CD4-positive, alpha-beta T cell treated with Interleukin-12 subunit alpha and Interleukin-12 subunit beta, for 1 hour (primary cell): ENCODE measurements at places on chromosomes 7 and 10.

DNA sequence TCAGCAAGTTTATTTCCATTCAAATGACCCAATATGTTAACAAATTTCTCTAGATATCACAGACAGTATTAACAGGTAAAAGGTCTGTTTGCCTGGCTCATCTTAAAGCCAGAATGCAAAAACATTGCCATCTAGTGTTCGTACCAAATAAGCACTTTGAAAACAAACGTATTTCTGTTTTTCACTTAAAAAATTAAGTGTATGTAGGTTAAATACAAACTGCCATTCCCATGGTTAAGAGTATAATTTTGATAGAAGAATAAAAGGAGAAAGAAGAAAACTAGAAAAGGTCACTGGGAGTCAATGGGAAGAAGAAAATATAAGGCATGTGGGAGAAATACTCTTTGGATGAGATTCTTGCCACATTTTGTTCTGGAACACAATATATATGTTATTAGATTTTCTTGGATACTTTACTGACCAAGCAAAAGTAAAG is 51.0 kb downstream of the ORC5 start:
- peak; percentile 14 for DNase-seq

GRCh38 chr7:42342381-42342780 is 105.4 kb upstream of the GLI3 start:
- DNase-seq: no peak

DNA sequence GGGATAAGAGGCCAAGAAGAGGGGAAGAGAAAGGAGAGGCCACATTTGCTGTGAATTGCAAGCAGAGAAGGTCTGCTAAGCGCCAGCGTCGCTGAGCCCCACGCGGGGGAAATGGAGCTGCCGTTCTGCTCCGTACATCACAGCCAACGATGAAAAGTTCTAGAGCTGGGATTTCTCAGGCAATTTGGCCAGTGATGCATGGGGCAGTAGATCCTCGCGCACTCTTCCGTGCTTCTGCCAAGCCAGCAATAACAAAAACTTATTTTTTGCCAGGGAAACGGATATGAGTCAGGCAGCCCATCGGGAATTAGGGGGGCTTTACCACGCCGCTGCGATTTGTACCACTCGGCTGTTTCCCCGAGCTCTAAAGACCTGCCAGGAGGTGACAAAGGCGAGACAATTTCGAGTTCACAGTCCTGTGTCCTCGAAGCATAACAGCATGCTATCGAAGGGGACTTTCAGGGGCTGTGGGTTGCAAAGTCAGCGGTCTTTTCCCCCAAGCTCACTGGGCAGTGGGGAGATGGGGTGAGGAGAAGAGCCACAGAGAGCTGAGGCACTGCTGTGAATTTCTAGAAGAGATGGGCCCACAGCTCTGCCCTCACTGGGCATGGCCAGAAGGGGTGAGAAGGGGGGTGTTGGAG is 30.0 kb upstream of the SLF2 start:
- DNase-seq: no peak

DNA sequence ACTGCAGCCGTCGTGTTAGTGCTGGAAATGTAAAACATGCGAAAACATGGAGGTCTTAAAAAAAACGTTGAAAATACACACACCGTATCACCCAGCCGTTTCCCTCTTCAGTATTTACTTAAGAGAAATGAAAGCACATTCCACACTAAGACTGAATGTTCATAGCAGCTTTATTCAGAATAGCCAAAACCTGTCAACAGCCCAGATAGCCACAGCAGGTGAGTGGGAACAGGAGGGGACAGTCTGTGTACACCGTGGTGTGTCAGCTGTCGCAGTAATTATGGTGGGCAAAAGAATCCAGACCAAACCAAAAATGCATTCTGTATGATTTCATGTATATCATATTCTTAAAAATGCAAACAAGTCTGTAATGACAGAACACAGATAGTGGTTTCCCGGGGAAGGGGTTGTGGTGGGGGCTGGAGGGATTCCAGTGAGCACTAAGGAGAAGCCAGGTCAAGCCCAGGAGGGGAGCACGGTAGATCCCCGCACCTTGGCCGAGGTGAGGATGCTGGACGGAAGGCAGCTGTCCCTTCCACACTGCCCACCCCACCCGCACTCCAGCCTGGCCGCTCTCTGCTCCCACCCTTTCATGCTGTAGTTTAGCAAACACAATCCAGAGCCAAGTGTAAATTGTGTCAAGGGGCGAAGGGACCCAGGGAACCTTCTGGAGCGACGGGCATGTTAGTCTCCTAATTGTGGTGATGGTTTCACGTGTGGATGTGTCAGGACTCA is 123.6 kb downstream of the NKX6-2 start:
- DNase-seq: no peak

GRCh38 chr10:104657457-104657856 is 16.4 kb downstream of the SORCS3 start:
- no peak for DNase-seq

- DNase-seq: no peak
Observed at GRCh38 chr10:20648263-20648874, 248.7 kb downstream of the NEBL start.

- DNase-seq: no peak
Observed at GRCh38 chr7:116348346-116348745, 138.0 kb downstream of the TES start.

DNA sequence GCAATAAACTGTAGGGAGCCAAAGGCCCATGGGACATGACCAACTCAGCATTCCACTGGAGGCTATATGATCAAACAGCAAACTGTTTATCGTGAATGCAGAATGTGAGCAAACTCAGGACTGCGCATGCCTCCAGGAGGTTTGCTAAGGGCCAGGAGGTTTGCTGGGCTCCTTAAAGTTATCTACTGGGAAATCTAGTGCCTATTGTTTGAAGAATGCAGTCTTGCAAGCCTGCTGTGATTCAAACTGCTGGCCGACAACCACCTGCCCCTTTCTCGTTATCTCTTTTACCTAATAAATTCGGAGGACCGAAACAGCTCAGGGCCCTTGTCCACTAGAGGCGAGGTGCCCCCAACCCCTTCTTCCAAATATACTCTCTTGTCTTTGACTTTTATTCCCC is 404.1 kb downstream of the KCNMA1 start:
- no peak for DNase-seq

GRCh38 chr10:27253576-27253975 is 13.0 kb upstream of the ACBD5 start:
- DNase-seq: no peak

GRCh38 chr7:139230023-139230422 is 1.0 kb upstream of the UBN2 start:
- DNase-seq: no peak

- no peak for DNase-seq
Observed at GRCh38 chr10:80199828-80200227, 5.5 kb downstream of the ANXA11 start.

DNA sequence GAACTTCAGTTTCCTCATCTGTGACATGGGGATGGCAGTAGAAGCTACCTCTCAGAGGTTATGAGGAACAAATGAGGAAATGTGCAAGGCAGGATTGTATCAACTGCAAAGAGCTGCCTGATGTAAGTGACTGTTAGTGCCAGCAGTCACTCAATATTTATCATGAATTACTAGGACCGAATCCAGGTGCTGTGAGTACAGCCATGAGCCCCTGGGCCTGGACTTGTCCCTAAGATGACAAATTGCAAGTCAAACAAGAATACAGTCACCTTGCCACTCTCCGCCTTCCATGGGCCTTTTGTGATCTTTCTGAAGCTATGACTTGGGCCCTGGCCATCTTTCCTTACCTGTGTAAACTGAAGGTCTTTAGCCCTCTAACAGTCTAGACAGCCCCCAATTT is 27.7 kb upstream of the TLX1 start:
- DNase-seq: no peak

DNA sequence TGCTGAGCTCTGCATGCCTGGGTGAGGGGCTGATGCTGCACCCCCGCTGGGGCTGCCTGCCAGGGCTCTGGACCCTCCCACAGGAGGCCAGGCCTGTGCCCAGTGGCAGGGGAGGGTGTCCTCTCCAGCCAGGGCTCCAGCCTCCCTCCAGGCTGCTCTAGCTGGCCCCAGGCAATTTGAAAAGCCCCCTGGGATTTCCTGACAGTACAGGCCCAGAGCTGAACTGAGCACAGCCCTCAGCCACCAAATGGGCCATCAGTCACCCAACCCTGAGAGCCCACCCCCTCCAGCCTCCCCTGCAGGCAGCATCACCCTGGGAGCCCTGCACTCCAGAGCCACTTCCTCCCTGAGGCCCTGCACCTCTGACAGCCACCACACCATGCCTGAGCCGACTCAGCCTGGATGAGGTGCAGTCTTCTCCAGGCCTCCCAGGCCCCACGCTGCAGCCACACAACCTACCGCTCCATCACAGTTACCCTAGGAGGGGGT is 101.8 kb upstream of the RET start:
- DNase-seq: no peak

DNA sequence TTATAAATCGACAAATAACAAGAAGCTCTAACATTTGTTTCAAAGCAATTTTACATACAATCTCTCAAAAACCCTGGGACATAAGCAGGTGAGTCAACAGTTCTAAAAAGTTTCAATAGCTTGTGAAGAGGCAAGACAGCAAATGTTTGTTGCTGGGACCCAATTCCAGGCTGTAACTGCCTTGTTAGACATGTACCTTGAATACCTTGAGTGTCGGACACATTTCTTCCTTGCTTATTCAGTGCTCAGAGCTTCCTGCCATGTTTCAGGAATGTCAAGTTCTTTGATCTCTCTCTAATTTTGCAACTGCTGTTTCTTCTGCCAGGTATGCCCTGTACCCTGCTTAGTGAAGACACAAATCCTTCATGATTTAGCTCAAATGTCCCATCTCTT is 5.1 kb downstream of the CH25H start:
- no peak for DNase-seq

DNA sequence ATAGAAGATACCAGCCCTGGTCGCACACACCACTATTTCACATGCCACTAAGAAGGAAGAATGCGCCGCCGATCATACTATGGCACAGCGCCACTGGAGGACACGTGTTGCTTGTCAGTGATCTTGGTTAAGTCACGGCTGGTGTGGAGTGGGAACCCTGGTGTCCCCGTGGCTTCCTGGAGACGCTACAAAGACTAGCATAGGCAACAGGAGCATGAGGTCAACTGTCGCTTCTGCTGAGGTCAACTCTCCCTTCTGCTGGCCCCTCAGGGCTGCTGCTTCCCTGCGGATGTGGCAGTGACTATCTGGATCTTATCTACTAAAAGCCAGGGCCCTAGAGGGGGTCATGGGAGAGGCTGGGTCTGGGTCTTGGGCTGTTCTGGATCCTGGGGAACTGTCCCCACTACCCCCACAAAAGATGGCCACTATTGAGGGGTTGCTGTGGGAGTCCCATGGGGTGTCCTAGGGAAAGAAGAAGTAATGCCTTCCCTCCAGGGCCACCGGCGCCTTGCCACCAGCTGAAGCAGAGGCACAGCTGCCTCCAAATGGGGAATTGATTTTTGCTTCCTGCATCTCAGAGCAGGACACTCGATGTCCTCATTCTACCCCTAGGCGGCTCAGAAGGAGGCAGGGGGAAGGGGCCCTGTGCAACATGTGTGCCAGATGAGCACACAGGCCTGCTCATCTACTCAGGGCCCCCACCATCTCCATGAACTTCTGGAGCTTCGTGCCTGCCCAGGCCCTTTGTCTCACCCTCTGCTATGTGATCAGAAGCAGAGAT is 76.6 kb upstream of the PPIF start:
- DNase-seq: no peak

- no peak for DNase-seq
Observed at GRCh38 chr10:17059197-17059688, 70.4 kb downstream of the CUBN start.

DNA sequence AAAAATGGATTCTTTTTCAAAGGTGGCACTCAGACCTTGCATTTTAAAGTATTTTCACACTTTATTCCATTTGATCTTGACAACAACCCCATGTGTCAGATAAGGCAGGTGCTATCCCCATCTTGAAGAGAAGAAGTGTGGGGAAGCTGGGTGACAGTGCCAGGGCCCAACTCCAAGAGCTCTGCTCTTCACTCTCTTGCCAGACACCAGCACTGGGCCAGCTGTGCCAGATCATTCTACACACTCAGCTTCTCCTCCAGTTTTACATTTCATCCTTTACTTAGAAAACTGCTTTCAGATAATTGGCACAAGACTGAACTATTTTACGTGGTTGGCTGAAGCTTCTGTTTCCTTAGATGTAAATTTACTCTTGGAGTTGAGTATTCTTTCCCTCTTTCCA is 64.4 kb downstream of the ENO4 start:
- no peak for DNase-seq

DNA sequence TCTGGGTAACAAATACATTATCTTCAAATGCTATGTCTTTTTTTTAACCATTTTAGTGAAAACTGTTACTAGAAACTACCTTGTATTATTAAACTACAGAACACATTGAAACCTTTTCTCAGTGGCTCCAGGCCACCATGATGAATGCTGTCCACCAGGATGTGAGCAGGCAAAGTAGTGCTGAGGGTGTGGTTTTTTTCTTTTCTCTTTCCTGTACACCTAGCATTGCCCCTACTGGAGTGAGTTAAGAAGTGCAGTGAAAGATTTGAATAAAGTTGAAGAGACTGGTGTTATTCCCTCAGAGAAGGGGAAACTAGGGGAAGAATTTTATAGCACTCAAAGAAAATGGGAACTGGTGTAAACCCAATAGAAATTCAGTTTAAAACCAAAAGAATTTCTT is 120.0 kb upstream of the SAMD8 start:
- DNase-seq: no peak

GRCh38 chr10:72049969-72050781 is 38.2 kb downstream of the SPOCK2 start:
- DNase-seq: no peak

GRCh38 chr10:86168256-86168655 is 198.3 kb downstream of the GRID1 start:
- DNase-seq: no peak

DNA sequence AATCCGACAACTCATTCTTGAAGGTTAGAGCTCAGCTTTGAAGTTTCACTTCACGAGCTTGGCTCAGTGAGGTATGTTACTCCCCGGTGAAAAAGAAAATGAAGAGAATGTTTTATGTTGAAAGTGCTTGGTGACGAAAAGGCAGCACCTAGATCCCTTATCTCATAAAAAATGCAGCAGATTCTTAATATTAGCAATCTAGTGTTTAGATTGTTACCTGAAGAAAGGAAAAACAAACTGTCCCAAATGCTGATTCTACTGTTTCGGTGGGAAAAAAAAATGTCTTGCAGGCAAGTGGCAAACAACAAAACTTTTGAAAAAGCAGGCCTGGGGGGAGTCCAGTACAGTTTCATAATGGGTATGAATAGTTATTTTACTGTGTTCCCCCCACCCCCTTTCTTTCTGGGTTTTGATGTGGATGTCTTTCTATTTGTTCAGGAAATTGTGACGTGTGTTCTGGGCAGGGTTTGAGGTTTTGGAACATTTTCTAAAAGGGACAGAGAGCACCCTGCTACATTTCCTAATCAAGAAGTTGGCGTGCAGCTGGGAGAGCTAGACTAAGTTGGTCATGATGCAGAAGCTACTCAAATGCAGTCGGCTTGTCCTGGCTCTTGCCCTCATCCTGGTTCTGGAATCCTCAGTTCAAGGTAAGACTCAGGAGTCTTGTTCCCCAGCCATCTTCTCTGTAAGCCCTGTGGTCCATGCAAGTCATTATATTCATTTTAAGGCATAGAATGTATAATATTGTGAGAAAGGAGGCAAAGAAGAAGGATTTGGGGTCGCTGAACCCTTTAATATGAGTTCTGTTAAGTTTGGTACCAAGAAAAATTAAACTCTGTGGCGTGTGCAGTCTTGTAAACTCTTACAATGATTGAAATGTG is at the start of gene SRGN:
TSS of gene SRGN (plus strand) at position 514 of the 881 bp plus-strand sequence. CDS start at position 569, 55 bp downstream.
- DNase-seq: peak; percentile 93

- DNase-seq: no peak
Observed at GRCh38 chr7:66950763-66951162, 29.7 kb downstream of the TMEM248 start.

GRCh38 chr7:26489906-26490639 is 198.4 kb downstream of the SNX10 start:
- DNase-seq: no peak
